ENCODE measurements at places on chromosomes 6 and 20. TPM values are rescaled to one million over a fixed set of nuclear protein-coding genes. Genes with fewer than 3 reads are reported as not detected.

Gene SLC9A8
- 12.0 TPM for polyA plus RNA-seq

Gene SIRPD
- not detected for polyA plus RNA-seq

Gene ZBTB12
- 22.4 TPM for polyA plus RNA-seq

Gene ZSCAN23
- polyA plus RNA-seq = 15.1 TPM

Gene HAO1
- 0.06 TPM for polyA plus RNA-seq

Gene COL19A1
- 2.9 TPM for polyA plus RNA-seq

Gene CYP24A1
- polyA plus RNA-seq = 3.2 TPM

Gene HDGFL1
- polyA plus RNA-seq = not detected

Gene GGTLC1
- not detected for polyA plus RNA-seq

Gene TULP1
- 1.6 TPM for polyA plus RNA-seq

Gene DDX43
- 0.47 TPM for polyA plus RNA-seq

Gene NEURL2
- 4.2 TPM for polyA plus RNA-seq

Gene CAP2
- 13.2 TPM for polyA plus RNA-seq

Gene POPDC3
- polyA plus RNA-seq = 0.43 TPM

Gene CALHM4
- 0.46 TPM for polyA plus RNA-seq

Gene UBE2C
- 76.9 TPM for polyA plus RNA-seq

Gene PPIL6
- polyA plus RNA-seq = 15.4 TPM

Gene EFCAB8
- polyA plus RNA-seq = 0.08 TPM

Gene STAU1
- 117 TPM for polyA plus RNA-seq

Gene ALDH8A1
- polyA plus RNA-seq = 34.5 TPM

Gene CTAGE9
- 0.53 TPM for polyA plus RNA-seq

Gene FOXQ1
- polyA plus RNA-seq = 11.1 TPM

Gene PNRC1
- 122 TPM for polyA plus RNA-seq

Gene APOBEC2
- 0.66 TPM for polyA plus RNA-seq

Gene HUS1B
- 0.13 TPM for polyA plus RNA-seq
